ENCODE measurements at places on chromosomes 4 and X.
A peak's percentile ranks its signal among the peaks of the same experiment; 100 is the strongest.

GRCh38 chrX:10103023-10103422 is 53.8 kb upstream of the CLCN4 start:
- DNase-seq = no peak

- no peak for DNase-seq
These were observed 91.6 kb downstream of the MAGEB17 start for GRCh38 chrX:16258882-16259281.

DNA sequence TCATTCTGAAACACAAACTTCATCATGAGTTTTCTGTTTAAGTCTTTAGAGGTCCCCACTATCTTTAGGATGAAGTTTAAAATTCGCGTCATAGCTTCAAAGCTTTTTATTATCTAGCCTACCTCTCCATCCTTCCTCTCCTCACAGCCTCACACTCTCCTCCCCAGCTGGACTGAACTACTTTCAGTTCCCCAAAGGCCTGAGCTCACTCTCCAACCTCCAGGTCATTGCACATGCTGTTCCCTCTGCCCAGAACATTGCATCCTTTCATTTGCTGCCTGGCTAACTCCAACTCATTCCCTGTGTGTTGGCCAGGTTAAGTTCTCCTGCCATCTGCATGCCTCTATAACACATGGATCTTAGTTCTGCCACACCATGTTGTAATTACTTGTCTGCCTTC is 2.9 kb upstream of the OTUD5 start:
- no peak for DNase-seq

- DNase-seq = peak; percentile 62
These were observed 1.7 kb downstream of the SPRY1 start for GRCh38 chr4:123398066-123398852.

GRCh38 chr4:104941661-104942062 is 205.0 kb upstream of the TET2 start:
- no peak for DNase-seq

GRCh38 chr4:188428935-188429334 is 289.7 kb downstream of the TRIML1 start:
- DNase-seq = no peak

GRCh38 chrX:9866633-9867032 is 80.4 kb downstream of the SHROOM2 start:
- no peak for DNase-seq

GRCh38 chr4:8913858-8914460 is 42.3 kb upstream of the HMX1 start:
- DNase-seq = no peak

- DNase-seq = no peak
These were observed 45.3 kb downstream of the ANK2 start for GRCh38 chr4:113094802-113095201.

GRCh38 chr4:111761531-111761930 is 383.7 kb upstream of the FAM241A start:
- DNase-seq = no peak

Measured in CD4-positive, alpha-beta T cell treated with Interleukin-21 for 1 hour (primary cell).